ENCODE measurements at places on chromosomes 16 and 17.

GRCh38 chr17:51064061-51064735 is 56.5 kb downstream of the SPAG9 start:
- no peak for DNase-seq

DNA sequence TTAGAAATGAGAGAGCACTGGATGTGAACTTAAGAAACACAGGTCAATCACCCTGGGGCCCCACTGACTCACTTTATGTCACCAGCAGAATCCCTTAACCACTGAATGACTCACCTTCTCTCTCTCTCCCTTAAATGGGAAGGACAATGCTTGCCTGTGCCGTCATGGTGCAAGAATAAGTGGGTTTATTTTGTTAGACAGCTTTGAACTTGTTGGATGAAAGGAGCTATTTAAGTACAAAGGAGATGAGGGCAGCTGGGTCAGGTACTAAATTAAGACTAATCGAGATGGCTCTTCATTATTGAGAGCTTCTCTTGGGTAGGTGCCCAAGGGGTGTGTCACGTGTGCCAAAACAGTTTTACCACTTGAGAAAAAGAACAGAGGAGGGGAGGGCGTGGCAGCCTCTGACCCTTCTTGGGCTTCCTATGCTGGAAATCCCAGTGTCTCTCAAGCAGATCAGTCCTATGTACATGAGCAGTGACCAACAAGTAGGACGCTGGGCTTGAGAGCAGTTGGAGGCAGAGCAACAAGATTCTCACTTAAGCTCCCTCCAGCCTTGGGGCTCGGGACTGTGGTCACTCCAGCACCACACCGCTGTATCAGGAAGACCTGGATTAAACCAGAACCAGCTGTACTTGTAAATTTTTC is 6.7 kb upstream of the KRT31 start:
- peak; percentile 45 for DNase-seq

DNA sequence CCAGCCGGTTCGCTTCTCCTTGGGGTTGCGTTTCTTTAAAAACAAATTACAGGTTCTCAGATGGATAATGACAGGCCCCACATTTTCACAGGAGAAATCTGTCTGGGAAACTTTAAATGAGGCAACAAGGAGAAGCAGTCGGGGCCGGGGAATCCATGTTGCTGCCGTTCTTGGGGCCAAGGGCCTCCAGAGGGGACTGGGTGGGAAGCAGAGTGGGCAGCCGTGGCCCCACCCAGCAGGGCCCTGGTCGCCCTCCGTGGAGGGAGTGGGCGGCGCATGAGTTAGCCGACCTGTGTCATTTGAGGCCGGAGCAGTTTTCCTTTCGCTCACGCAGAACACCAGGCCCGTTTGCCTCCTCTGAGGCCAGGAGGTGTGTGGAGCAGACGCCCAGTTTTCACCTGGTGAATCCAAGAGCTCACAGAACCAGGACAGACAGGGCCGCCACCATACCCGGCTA is 207.7 kb upstream of the CIBAR2 start:
- DNase-seq, result no peak

DNA sequence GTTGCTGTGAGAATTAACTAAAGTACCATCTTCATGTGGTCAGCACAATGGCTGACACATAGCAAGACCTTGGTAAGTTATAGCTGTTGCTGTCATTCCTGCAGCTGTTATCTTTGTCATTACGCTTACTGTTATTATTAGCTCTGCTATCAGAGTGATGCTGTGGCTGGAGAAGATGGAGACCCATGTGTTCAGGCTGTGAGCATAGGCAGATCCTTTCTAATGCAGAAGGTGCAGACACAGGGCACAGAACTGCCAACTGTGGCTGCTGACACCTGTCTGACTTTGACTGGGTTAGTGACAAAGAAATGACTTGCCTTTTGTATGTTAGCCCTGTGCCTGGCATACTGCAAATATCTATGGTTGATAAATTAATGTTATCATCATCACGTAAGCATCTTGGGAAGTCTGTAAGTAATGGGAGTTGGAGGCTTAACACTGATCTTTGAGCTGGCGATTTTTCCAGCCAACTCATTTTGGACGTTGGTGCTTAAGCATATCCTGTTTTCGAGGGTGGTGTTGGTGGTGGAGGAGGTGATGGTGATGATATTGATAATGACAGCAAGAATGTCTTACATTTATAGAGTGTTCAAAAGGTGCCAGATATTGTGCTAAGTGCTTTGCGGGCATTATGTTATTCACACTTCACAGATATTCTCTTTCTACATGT is 695.3 kb downstream of the WWOX start:
- DNase-seq, result no peak

DNA sequence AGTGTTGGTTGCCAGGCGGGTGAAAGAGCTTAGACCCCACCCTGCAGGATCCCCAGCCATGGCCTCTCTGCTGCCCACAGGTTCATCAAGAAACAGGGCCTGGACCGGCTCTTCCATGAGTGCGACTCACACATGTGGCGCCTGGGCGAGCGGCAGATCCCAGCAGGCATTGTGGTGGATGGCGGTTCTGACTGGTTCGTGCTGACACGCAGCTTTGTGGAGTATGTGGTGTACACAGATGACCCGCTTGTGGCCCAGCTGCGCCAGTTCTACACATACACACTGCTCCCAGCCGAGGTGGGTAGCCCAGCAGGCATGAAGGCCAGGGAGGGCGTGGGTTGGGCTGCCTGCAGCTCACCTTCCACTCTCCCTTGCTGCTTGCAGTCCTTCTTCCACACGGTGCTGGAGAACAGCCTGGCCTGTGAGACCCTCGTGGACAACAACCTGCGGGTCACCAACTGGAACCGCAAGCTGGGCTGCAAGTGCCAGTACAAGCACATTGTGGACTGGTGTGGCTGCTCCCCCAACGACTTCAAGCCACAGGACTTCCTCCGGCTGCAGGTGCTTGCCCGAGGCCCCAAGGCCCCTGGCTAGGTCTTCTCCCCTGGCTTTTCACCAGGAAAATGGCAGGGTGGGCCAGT is 9.9 kb downstream of the XYLT2 start:
- no peak for DNase-seq

DNA sequence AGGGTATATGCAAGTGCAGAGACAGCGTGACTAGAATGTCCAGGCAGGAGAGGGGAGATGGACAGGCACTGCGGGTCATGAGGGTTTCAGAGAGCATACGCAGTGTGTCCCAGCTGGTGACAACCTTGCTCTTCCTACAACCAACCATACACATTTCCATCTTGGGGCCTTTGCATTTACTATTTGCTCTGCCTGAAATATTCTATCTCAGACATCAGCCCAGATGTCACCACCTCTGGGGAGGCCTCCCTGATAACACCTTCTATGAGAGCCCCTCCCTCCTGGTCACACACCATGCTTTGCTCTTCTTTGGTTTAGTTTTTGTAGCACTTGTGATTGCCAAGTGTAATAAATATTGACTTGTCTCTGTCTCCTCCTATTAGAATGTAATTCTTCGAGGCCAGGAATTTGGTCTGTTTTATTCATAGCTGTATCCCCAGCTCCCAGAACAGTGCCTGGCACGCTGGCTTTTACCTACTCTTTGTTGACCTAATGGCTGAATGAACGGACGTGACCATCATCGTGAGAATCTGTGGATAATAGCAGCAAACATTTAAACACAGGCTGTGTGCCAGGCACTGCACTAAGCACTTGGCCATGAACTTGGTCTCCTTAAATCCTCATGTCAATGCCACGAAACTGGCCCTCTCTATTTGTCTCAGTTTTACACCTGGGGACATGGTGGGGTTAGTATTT is 51.9 kb downstream of the PLCG2 start:
- DNase-seq, result no peak

- DNase-seq, result no peak
Measured at GRCh38 chr16:48378836-48379235, 6.4 kb downstream of the SIAH1 start.

DNA sequence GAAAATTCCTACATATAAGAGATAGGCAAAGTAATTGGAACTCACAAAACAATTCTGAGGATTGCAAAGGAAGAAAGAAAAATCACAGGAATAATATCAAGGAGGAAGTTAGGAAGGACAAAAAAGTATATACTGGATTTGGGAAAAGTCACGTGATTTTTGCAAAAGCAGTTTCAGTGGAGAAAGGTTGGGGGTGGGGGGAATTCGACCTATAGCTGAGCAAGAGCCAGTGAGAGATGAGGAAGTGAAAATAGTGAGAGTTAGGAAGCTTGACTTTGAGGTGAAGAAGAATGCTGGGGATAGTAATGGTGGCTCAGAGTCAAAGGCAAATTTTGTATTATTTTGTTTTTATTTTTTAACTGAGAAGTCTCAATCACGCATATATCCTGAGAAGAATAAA is 438.0 kb upstream of the PMFBP1 start:
- no peak for DNase-seq

GRCh38 chr16:87278191-87279093 is 38.8 kb downstream of the C16orf95 start:
- DNase-seq, result peak; percentile 27

- DNase-seq, result no peak
Measured at GRCh38 chr16:82621781-82622180, 5.0 kb upstream of the CDH13 start.

DNA sequence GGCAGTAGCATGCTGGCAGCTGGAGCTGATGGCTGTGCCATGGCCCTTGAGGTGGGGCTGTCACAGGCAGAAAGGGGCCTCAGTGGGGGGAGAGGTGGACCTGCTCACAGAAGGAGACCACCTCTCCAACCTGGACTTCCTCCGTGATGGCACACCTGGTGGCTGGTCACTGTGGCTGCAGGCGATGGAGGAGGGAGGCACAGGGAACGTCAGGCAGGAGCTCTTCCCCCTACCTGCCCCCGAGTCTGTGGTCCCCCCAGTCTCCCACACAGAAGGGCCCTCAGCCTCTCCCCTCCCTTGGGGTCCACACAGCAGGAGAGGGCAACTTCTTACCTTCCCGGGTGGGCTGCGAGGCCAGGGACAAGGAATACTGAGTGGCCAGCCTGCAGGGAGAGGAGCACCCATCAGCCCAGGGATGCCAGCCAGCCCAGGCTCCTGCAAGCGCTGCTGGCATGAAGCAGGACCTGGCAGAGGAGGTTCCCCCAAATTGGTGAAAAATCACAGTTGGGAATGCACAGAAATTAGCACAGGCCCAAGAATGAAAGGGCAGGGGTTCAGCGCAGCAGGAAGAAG is 96.5 kb downstream of the GOSR1 start:
- DNase-seq, result no peak

GRCh38 chr16:24005577-24005976 is 169.8 kb downstream of the PRKCB start:
- DNase-seq, result no peak

DNA sequence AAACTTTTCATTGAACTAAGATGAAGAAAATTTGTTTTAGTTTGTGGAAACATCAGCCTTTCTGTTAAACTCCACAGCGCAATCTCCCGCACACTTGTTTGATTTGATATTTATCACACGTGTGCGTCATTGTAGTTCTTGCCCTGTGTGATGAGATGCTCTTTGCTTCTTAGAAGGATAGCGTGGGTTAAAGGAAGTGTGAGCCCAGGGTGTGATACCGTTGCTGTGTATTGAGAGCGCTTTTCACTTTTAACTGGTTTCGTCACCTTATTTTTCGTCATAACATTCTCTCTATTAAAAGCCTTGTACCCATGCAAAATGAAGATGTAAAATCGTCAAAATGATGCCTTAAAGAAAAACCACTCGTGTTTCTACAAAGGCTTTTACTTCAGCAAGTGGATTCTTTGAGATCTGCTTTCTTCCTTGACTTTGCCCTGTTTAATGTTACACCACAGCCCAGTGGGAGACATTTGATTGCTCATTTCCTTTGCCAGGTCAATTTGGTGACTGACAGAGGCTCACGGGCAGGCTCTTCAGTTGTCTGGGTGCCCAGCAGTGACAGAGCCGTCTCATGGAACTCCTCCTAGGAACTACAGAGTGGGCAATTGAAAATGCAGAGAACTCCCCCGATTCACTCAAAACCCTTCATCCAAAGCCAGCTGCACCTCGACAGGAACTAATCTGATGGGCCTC is 61.1 kb downstream of the RPA1 start:
- DNase-seq, result no peak

DNA sequence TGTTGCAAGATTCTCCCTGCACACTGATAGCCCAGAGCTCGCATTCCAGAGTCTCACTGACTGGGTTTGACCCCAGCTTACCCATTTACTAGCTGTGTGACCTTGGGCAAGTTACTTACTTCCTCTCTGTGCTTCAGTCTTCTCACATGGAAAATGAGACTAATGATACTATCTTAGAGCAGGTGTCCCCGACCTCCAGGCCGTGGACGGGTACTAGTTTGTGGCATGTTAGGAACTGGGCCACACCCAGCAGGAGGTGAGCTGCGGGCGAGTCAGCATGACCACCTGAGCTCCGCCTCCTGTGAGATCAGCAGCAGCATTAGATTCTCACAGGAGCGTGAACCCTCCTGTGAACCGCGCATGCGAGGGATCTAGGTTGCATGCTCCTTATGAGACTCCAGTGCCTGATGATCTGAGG is 15.8 kb downstream of the ANKFY1 start:
- no peak for DNase-seq

GRCh38 chr16:31010585-31011325 is at the start of gene STX1B:
Gene STX1B, minus strand, starts transcription at chr16:31010638. Its CDS starts 242 bp downstream, at chr16:31010396.
- DNase-seq, result peak; percentile 72

DNA sequence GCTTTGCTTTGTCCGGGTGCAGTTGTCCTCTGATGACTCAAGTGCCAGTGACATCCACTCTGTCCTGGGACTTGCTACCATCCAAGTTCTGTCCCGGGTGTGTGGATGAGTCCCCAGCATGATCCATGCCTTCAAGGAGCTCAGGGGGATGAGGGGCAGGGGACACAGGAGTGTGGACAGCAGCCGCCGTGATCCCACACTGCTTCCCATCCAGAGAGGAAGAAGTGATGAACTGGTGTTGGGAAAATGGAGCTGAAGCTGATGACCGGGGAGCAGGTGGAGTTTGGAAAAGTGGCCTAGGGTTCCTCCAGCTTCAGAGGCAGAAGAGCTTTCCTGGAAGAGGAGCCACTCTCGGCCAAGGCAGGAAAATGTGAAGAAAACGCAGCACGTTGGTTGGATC is 249.6 kb upstream of the TNRC6C start:
- no peak for DNase-seq

DNA sequence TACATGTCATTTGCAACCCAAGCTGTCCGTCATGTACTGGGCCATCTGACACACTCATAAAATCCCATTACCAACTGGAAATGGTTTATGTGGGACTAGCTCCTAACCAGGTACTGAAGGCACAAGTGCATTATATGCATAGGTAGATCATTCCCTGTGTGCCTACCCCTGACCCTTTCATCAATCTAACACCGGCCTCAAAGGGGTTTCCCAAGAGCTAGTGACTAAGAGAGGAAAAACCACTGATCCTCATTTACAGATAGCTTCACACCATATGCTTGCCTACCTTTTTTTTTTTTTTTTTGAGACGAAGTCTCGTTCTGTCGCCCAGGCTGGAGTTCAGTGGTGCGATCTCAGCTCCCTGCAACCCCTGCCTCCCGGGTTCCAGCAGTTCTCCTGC is 449.8 kb downstream of the SLC39A11 start:
- DNase-seq, result no peak
